ENCODE measurements at places on chromosomes 3 and 15.

- DNase-seq, result no peak
Measured at GRCh38 chr3:139477710-139478640, 1.7 kb upstream of the RBP2 start.

DNA sequence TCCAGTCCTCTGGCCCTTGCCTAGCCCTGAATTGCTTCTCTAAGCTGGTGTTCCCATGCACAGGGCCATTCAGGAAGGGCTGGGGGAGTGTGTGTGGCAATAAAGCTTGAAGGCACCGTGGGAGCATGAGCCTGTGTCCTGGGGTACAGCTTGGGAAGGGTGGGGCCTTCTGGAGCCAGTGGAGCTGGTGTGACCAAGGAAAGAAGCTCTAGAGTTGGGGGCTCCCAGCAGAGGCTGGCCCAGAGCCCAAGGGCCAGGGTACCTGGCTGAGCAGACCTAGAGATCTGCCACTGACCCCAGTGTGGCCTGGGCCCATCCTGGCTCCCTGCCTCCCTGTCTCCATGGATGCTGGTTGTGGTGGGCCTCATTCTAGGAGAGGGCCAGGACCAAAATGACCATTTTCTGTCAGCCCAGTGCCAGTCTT lies 8.1 kb downstream of the ABTB1 start:
- DNase-seq, result no peak

- no peak for DNase-seq
Measured at GRCh38 chr15:63395730-63396151, 14.1 kb upstream of the CA12 start.

- no peak for DNase-seq
Measured at GRCh38 chr3:72383230-72383629, 465.0 kb downstream of the SHQ1 start.

DNA sequence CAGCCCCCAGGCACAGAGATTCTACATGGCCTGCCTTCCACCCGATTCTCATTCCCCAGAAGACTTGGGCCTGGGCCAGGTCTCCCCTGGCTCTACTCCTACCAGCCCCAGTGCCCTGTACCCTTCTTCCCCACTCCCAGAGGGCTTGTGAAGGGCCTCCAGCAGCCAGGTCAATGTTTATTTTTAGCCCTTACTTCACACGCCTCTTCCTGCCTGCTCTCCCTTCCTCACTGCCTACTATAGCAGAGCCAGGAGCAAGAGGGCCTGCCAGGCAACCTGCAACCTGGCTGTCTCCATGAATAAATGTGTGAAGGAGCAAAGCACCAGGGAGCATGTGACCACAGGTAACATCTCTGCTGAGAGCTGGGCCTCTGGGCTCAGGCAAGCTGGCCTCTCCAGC lies 26.4 kb upstream of the APEH start:
- DNase-seq, result no peak

DNA sequence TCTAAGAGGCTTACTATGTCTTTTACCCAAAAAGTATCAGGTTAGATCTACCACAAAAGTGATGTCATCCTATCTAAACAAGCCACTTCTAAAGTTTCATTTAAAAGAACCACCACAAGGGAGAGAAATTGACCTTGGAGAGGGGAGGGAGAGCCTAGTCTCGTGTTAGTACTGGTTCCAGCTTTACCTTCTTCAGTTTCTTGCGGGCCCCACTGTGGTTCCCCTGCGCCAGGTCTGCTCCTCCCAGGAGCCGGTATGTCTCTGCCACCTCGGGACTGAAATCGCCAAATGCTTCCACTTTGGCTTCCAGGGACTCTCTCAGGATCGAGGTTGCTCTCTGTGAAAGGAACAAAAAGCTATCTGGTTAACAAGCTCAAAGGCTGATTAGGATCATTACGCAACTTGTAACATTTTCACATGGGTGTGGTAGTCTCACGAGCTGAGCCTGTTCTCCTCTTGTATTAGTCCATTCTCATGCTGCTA lies 51.1 kb downstream of the SYNM start:
- DNase-seq, result no peak

- DNase-seq, result no peak
Measured at GRCh38 chr3:52384019-52384761, 60.7 kb downstream of the SEMA3G start.

DNA sequence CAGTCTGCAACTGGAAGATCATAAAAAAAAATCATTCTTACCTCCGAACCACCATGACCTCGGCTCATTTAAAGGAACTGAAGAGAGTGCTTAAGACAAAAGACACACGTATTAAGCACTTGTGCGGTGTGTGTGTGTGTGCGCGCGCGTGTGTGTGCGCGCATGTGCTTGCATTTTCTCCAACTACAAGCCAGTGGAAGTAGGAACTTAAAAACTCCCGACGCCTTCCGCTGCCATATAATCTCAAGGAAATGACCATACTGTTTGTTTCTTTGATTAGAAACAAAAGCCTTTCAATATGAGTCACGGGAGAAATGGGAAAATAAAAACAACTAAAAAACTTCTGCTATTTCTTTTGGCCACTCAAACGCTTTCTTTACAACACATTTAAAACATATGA lies 32.4 kb downstream of the FRMD4B start:
- no peak for DNase-seq

DNA sequence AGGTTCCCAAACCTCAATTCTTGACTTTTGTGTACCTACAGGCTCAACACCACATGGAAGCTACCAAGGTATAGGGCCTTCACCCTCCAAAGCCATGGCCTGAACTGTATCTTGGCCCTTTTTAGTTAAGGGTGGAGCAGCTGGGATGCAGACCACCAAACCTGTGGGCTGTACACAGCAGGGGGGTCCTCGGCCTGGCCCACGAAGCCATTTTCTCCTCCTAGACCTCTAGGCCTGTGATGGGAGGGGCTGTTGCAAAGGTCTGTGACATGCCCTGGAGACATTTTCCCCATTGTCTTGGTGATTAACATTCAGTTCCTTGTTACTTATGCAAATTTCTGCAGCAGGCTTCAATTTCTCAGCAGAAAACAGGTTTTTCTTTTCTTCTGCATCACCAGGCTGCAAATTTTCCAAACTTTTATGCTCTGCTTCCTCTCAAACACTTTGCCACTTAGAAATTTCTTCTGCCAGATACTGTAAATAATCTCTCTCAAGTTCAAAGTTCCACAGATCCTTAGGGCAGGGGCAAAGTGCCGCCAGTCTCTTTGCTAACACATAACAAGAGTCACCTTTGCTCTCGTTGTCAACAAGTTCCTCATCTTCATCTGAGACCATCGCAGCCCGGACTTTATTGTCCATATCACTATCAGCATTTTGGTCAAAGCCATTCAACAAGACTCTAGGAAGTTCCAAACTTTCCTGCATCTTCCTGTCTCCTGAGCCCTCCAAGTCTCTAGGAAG lies 90.9 kb upstream of the PLXND1 start:
- DNase-seq, result no peak

DNA sequence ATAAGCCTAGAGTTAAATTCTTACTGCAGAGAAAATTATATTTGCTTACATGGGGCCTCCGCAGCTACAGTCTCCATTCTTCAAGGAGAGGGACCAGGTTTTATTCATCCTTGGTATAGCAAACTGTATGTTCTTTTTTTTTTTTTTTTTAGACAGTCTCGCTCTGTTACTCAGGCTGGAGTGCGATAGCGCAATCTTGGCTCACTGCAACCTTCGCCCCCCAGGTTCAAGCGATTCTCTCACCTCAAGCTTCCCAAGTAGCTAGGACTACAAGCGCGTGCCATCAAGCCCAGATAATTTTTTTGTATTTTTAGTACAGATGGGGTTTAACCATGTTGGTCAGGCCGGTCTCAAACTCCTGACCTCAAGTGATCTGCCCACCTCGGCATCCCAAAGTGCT lies 2.1 kb downstream of the SHQ1 start:
- no peak for DNase-seq

GRCh38 chr3:24519368-24520100 lies 24.9 kb upstream of the THRB start:
- no peak for DNase-seq

DNA sequence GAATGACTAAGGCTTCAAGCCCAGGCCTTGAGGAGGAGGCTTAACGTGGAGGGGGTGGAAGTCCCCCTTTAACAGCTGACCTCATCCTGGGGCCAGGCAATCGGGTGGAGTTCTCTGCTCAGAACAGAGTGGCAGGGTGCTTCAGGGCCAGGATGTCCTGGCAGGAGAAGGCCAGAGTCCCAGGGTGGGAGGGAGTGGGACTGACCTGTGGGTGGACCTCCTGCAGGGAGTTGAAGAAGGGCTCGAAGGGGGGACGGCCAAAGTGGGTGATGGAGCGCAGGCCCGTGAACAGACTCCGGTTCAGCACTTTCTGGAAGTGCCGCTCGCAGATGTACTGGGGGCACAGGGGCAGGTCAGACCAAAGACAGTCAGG lies 19.6 kb downstream of the DUOX2 start:
- DNase-seq, result no peak

DNA sequence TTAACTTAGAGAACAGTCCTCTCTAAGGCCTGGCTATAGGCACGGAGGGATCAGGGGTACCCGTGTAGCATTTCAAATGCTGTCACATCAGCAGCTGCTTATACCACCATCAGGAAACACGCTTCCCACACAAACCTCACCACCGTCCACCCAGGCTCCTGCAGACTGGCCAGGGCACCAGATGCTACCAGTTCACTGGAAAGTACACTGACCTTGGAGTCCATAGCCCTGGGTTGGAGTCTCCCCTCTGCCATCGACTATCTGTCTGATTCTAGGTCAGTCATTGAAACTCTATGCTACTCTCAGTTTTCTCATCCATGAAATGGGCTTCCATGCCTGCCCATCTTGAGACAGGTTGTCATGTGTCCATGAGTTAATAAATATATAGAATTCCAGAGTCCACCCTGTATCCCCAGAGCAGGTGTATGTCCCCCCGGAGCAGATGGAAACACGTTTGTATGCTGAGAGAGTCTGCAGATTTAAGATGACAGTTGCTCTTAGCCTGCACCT lies 156.0 kb upstream of the SMAD3 start:
- no peak for DNase-seq

- no peak for DNase-seq
Measured at GRCh38 chr3:168722091-168722490, 626.4 kb upstream of the GOLIM4 start.

GRCh38 chr3:4736284-4736861 lies 242.9 kb upstream of the BHLHE40 start:
- DNase-seq, result no peak

DNA sequence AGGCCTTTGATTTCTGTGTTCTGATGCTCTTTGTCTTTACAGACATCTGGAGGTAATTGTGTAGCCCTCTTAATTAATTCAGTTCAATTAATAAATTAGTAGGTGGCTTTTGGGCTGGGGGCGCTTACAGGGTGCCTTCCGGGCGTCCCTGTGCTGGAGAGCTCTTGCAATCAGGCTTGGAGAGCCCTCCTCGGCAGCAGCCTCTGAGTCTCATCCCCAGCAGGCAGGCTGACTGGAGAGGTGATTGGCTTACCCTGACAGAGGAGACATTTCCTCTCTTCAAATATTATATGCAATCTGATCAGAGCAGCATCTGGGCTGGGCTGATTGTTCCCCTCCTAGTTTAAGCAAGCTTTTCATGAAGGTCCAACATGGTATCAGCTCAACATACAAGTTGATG lies 250.7 kb downstream of the LPP start:
- DNase-seq, result no peak

DNA sequence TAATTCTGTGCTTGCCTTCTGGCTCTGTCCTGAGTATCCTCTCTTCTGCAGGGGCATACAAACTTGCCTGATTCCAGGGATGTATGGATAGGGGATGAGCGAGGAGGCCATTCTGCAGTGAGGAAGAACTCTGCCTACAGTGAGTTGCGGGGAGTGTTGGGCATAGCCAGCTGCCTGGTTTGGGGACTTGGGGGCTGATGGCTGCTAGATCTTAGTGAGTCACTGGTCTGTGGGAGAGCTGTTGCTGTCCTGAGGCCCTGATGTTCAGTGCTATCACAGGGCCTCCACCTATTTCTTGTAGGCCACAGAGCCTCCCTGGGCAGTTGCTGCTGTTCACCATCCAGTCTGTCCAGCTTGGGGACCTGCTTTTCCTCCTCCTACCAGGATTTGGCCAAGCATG lies 20.3 kb downstream of the CDAN1 start:
- DNase-seq, result no peak

DNA sequence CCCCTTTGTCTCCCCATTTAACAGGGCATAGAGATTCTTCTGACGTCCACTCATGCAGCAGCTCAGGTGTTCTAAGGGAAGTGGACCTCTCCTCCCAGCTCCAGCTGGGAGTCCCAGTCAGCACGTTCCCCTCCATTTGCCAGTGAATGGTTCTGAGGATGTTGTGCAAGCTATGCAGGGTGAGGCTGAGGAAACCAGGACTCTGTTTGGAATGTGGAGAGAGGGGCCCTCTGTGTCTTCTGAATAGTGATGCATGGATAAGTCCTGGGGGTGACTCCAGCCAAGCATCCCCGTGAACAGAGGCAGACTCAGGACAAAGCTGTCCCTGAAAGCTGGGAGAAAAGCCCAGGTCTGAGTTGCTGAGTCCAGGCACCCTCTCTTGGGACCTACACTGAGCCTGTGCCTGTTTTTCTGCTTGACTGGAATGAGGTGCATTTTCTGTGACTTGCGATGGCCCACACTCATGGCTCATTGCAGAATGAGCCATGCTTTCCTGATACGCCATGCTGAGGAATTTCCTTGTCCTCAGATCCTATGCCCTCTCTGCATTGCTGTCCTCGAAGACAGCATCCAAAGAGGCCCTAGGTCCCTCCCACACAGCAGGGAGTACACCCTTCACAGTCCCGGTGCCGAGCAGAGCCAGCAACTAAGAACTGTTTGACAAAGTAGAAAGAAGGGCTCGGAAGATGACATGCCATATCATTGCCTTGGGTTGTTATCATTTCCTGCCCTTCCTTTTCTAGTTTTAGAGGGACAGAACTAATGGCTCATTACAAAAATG lies 185.2 kb downstream of the ATP10A start:
- DNase-seq, result no peak

GRCh38 chr3:184230081-184230602 lies 757 bp downstream of the VWA5B2 start:
- DNase-seq, result no peak

DNA sequence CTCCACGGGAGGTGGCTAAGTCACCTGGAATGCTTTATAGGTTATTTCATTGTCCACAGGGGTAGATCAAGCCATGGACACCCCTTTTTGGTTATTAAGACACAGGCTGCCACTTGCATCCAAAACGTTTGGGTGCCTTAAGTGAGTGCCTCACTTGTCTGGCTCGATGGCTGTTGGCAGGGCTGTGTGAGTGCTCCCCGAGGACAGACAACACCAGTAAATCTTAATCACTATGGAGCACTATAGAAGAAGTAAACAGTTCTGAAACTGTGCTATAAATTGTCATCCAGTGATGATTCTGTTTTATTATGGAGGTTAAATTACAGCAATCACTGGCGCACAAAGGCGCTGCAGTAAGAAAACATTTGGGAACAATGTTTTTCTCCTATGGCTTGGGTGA lies 215.5 kb downstream of the CACNA2D3 start:
- DNase-seq, result no peak

DNA sequence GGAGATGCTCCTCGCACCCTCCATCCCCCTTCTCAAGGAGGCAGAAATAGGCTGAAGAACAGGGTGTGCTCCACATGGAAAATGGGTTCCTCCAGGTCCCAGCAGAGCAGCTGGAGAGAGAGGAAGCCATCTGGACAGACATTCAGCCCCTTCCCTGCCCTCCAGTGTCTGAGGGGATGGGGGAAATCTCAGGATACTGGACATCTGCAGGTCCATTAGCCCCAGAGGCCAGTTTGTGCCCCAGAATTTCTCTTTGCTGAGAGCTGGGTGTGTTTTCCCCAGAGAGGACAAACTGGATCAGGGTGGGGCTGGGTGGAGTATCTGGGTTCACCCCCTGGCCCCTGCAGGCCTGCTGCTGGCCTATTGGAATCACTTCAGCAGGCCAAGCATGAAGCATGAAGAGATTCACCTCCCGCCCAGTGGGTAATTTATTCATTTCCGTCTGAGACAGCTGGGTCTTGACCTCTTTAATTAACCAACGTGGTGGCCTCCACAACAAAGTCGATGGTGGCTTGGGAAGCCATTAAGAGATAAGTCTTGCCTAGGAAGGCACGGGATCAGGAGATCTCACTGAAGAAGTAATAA lies 4.6 kb downstream of the FAM3D start:
- DNase-seq, result no peak
